Endothelial cell (in vitro differentiated cells): ENCODE measurements at places on chromosomes 11 and 22.

GRCh38 chr11:44868021-44868420 lies 82.7 kb downstream of the TP53I11 start:
- DNase-seq = no peak

DNA sequence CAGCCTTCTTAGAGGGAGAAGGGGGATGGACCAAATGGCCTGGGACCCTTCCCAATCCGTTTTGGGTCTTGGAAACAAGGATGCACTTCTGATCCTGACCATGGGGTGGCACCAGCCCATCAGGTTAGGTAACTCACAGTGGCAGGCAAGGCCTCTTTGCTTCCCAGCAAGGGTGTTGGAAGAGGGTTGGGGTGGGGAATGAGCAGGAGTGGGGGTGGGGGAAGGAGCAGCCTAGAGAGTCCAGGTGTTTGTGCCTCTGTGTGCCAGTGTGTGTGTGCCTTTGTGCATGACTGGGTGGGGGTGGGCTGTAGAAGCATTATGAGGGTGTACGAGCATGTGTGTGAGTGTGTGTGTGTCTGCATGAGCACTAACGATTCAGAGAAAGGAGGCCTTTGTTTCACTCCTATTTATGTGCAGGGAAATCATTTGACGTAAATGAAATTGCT lies 213.1 kb downstream of the INSC start:
- DNase-seq = peak; percentile 84

GRCh38 chr22:43313890-43314474 lies 29.2 kb downstream of the SCUBE1 start:
- no peak for DNase-seq

GRCh38 chr11:36060926-36061325 lies 117.1 kb downstream of the LDLRAD3 start:
- no peak for DNase-seq

DNA sequence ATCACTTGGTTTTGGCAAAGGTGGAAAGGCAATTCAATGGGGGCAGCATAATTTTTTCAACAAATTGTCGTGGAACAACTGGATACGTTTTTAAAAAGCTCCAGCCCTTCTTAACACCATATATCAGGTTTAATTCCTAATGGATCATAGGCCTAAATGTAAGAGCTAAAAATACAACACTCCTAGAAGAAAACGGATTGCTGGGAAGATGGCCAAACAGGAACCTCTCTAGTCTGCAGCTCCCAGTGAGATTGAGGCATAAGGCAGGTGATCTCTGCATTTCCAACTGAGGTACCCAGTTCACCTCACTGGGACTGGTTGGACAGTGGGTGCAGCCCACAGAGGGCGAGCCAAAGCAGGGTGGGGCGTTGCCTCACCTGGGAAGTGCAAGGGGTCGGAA lies 32.4 kb upstream of the SCGB1D1 start:
- no peak for DNase-seq
